ENCODE measurements at places on chromosomes 5 and 9.

DNA sequence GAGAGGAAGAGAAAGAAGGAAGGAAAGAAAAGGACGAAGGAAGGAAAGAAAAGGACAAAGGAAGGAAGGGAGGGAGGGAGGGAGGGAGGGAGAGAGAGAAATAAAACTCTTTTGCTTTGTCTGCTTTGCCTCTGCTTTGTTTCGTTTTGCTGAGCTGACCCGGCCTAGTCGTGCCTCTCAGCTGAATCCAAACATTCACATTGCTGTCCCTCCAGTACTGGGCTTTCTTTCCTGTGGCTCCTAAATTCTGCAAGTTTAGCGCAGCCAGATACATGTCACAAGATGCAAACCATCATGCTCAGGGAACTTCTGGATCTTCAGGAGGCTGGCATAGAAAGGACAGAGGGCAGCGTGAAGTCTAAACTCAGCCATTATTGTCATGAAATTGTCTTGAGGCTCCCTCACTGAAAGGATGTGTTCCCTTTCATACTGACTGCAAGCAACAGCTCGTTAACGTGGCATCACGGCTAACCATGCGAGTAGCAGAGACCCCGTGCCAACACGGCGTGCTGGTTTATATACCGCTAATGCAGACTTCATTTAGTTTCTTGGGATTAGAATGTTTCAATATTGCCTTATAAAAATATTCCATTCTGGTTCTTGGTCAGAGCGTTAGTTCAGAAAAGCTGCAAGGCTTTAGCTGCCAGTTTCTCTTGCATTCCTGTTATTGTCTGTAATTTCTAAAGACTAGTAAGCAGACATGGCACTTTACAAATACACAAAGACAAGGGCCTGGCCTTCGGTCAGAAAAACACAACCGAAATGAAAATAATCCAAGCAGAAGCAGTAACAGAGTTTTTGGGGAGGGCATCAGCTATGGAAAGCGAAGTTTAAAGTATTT is 94.2 kb downstream of the TMEM174 start:
- no peak for DNase-seq

GRCh38 chr5:149865746-149866145 is 78.8 kb downstream of the PDE6A start:
- no peak for DNase-seq

DNA sequence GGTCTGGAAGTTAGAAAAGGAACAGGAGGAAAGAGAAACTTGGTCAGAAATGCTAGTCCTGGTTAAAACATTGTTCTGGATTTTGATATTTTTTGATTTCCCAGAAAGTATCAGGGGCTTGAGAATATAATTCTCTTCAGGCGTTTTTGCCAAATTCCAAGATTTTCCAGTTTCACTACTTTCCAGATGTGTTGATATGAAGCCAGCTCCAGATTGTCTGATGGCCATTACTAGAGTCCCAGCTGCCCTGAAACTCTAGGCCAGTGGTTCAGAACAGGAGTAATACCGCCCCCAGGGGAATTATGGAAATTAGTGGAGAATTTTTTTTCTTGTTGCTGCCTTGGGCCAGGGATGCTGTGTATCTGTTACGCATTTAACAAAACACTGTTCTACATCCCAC is 88.6 kb downstream of the KCNN2 start:
- no peak for DNase-seq

- DNase-seq, result no peak
Observed at GRCh38 chr5:24112420-24112819, 532.4 kb downstream of the CDH10 start.

GRCh38 chr5:107378218-107378899 is 292.4 kb downstream of the EFNA5 start:
- DNase-seq, result no peak

- DNase-seq, result no peak
Observed at GRCh38 chr5:63053019-63053638, 474.5 kb downstream of the LRRC70 start.

DNA sequence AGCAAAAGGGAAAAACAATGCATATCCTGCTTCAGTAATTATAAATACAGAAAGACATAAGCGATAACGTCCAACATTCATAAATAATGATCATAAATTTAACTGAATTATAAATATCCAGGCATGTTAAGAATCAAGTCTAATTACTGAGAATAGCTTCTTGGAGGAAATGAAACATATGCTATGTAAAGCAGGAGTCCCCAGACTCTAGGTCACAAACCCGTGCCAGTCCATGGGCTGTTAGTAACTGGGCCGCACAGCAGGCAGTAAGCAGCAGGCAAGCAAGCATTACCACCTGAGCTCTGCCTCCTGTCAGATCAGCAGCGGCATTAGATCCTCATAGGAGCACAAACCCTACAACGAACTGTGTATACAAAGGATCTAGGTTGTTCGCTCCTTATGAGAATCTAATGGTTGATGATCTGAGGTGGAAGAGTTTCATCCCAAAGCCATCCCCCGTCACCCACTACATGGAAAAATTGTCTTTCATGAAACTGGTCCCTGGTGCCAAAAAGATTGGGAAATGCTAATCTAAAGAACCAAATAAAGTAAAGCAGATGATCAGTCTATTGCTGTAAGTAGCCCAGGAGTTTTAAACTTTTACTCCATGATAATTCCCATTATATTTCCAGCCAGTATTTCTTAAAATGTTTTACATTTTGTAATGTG is 50.4 kb downstream of the CERT1 start:
- no peak for DNase-seq

DNA sequence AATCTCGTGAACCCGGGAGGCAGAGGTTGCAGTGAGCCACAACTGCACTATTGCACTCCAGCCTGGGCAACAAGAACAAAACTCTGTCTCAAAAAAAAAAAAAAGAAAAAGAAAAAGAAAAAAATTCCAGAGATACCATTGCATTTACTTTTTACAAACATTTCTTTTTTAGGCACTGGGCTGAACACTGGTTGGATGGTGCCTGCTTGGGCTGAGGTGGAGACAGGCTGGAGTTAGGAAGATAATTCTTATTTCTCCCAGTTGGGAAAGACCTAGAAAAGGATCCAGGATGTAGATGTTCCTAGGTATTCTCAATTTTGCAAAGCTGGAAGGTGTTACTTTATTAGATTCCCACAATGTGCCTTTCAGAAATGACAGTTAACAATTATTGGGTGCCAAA is 49.9 kb upstream of the JMY start:
- no peak for DNase-seq

DNA sequence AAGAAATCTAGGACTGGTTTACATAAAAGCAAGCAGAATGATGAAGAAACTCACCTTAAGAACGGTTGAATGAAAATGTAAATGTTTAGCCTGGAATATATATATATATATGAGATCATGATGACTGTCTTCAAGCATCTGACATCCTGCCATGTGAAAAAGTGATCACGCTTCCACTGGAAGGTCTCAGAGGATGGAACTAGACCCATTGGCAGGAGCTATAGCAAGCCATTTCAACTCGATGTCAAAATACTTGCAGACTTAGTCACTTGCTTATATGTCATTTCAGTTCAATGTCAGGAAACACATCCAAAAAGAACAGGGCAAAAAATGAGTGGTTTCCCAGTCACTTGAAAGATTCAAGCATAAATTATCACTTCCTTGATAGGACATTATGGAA is 22.2 kb upstream of the TMEM161B start:
- DNase-seq, result no peak

- no peak for DNase-seq
Observed at GRCh38 chr5:94470802-94471201, 147.6 kb downstream of the KIAA0825 start.

DNA sequence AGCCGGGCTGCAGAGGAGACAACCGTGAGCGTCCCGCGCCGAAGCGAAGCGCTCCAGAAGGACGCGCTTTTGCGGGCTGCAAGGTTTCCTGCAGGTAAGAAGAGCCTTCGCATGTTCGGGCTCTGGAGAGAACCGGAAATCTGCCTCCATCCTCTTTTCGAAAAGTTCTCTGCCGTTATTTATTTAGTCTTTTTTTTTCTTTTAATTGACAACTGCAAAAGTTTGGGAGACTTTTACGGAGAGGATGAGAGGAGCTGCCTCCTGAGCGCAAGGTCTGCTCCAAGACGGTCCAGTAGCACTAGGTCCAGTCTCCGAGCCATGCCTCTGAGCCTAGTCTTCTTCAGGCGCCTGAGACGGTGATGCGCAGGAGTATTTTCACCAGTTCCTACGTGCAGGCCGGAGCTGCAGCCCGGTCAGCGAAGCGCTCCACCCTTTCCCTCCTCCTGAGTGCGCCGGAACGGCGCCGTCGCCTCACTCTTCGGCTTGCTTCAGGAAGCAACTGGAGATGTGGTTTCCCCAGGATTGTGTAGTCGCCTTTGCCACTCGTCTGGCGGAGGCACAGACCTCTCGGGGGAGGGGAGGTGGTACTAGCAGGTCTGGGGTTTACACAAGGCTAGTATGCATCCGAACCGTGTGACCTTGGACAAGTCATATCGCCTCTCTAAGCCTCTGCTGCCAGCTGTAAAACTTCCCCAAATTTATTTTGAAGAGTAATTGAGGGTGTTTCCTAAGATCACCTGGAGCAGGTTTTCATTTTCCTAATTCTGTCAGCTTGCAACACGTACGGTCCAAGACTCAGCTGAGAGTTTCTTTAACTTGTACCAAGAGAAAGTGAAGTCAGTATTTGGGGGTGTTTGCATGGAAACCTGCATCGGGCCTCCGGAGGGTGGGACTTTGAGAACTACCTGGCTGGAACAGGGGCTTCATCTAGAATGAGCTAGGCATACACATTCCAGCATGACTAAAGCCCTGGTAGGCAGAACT is 4.5 kb downstream of the POU4F3 start:
- no peak for DNase-seq

GRCh38 chr9:115391168-115391825 is 273.3 kb upstream of the TNC start:
- peak; percentile 42 for DNase-seq

GRCh38 chr5:68557162-68557936 is 341.8 kb downstream of the PIK3R1 start:
- no peak for DNase-seq

DNA sequence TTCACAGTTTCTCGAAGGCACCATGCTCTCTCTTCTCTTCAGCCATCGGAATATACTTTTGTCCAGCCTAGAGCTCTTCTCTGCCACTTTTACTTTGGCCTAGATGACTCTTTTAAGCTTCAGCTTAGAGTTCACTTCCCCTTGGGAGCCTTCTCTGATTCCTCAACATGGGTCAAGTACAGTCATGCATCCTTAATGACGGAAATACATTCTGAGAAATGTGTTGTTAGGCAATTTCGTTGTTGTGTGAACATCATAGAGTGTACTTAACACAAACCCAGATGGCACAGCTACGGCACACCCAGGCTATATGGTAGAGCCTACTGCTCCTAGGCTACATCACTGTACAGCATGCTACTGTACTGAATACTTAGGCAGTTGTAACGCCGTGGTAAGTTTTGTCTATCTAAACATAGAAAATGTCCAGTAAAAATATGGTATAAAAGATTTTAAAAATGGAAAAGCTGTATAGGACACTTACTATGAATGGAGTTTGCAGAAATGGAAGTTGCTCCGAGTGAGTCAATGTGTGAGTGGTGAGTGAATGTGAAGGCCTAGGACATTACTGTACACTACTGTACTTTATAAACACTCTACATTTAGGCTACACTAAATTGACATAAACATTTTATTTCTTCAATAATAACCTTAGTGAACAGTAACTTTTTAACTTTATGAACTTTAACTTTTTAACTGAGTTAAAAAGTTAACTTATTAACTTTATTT is 15.1 kb upstream of the TNFSF15 start:
- DNase-seq, result no peak

DNA sequence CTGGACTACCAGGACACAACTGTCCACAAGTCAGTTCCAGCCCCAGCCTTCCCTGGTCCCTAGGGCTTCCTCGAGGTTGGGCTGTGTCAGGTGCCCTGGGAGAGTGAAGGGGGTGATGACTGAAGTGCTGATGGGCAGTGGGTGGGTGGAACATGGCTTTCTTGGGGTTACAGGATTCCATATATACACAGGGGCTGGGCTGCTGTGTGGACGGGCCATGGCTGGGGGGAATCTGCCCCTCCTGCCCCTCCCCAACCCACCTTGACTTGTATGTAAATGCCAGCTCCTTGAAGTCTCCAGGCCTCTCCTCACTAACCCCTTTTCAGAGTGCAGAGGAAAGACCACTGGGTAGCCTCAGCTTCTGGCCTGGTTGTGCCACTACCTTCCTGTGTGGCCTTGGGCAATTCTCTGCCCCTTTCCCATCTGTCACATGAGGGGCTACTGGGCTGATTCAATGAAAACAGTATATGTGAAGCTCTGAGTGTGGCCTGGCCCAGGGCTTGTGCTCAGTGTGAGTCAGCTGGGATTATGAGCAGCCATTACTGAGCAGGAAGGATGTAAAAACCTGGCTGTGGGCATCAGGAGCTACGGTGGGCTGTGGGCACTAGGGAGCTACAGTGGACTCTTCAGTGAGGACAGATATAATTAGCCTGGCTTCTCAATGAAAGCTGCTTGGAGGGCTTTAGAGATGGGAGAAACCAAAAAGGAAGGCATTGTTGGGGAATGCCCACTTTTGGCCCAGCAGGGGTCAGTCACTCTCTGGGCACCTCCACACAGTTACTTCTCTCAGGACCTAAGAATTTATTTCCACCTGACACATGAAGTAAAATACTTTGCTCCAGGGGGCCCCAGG is 23.3 kb downstream of the PITX1 start:
- DNase-seq, result no peak

DNA sequence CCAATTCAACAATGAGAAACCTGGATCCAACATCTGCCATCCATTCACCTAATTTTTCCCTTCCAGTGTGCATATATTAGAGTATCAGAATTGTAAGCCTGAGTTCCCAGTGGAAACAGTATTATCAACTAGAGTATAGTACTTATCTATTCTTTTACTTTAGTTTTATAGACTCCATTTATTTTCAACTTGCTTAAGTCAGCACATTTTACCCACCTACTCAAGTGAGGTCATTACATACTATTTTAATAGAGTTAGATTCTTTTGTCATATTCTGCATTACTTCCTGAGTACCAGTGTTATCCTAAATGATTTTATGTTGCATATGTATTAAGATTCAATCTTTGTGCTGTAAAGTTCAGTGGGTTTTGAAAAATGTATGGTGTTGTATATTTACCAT is 1393.3 kb downstream of the MAT2B start:
- no peak for DNase-seq

DNA sequence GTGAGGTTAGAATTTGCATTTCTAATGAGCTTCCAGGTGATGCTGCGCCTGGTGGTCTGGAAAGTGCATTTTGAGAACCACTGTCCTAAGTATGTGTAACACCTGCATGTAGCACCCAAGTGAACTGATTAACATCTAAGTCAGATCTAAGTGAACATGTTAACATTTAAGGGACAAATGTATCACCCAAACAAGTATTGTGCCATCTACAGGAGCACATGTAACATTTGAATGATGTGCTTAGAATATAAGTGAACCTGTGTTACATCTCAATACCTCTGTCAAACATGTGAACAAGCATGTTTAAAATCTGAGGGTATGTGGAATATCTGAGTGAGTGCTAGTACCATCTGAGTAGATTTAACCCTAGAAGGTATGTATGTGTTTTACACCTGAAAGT is 68.7 kb downstream of the PLPPR1 start:
- DNase-seq, result no peak

Data from NCI-H1105 treated with DMSO at 0.1 percent for 48 hours (cell line).